Left ventricle myocardium superior (tissue), 1 donor: ENCODE measurements at places on chromosomes 16 and 17.
A peak's percentile ranks its signal among the peaks of the same experiment; 100 is the strongest.

DNA sequence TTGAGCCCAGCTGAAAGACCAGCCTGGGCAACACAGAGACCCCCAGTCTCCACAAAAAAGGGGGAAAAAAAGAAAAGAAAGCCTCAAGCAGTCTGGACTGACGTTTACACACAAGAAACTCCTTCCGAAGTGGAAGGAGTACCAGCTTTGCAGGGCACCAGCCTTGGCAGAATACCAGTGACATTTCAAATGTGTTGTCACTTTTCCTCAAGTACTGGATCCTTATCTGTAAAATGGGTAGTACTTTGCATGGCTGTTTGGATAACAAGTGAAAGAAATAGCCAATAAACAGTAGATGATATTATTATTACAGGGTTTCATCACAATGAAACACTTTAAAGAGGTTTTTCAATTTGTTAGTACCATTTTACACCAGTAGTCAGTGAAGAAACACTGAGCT is 14.2 kb downstream of the YWHAE start:
- DNase-seq, result no peak

DNA sequence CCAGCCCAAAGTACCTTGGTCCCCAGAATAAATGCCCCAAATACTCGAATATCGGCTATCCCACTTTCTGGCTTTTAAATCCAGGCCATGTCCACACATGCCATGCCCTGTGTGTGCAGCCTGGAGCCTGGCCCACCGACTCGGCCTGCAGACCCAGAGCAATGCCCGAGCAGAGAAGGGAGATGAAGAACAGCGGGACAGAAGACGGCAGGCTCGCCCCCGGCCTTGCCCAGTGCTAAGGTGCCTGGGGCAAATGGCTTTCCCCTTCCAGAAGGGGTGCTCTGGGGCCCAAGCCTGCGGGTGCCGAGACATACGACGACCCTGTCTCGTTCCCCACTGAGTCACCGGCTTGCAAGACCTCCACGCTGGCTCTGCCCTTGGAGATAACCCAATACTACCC is 8.0 kb downstream of the CLUH start:
- DNase-seq, result no peak

DNA sequence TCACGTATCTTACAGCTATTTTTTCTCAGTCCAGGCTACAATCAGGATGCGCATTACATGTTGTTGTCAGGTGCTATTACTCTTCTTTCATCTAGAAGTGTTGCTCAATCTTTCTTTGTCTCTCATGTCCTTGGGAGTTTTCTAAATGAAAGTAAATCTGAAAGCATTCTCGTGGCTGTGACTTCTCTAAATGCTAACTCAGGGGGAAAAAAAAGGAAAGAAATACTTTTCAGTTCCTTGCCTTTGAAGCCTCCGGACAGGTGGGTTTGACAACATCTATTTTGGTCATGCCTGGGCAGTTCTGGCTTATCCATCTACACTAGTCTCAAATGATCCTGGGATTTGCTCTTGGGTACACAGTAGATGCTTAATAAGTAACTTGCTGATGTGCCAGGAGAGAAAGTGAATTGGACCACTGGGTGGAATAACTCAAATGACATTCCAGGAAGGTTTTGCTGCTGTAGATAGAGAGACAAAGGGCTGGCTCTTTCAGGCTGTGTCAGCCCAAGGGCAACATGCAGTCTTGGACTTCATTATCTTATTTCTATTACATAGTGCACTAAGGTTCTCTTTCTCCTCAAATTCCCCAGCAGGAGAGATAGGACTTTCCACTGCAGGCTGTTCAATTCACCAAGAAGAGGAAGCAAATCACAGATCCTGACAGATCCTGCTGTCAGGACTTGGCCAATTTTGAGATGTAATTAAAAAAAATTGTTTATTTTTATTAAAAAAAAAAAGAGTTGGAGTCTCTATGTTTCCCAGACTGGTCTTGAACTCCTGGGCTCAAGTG is 63.6 kb upstream of the NFAT5 start:
- DNase-seq, result no peak

GRCh38 chr17:76000016-76000754 is 470 bp upstream of the CDK3 start:
- DNase-seq, result peak; percentile 55

GRCh38 chr16:68331879-68332410 is 21.1 kb downstream of the PRMT7 start:
- DNase-seq, result no peak

DNA sequence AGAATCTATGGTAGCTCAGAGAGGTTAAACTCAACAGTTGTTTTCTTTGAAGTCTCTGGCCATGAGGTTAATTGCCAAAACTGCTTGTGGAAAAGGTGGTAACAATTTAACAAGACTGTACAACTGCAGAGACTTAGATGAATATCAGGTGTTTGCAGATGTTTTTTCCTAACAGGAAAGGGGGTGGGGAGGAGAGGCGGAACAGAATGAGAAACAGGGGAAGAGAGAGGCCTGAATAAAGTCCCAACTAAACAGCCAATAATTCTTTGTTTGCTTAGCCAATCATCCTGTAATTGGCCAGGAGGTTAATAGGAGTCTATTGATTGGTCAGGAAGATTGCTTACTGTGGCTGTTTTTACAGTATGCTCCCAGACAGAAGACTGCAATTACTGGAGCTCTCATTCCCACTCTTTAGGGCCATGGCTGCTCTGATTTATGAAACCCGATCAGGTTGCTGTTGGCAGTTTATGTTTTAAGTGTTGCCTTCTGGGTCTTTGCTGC is 249.7 kb upstream of the TBX2 start:
- DNase-seq, result no peak

DNA sequence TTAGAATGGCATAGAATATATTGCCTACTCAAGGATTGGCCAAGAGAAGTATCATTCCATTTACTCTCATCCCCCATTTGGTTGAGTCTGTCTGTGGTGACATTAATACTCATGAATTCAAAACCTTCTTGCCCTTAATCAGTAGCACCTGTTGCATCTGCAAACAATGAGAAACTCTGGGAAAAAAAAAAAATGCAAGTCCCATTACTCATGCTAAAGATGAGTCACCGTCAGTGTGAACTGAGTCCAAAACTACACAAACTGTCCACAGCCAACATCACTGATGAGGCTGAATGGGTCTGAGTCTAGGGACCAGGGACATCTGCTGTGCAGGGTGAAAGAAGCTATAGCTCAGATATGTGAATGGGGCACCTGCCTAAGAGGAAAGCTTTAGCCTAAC is 96.9 kb upstream of the ADAMTS18 start:
- no peak for DNase-seq

- DNase-seq, result no peak
These were observed 17.2 kb downstream of the ST3GAL2 start for GRCh38 chr16:70421473-70422311.

- no peak for DNase-seq
These were observed 32.4 kb upstream of the POLR3E start for GRCh38 chr16:22264786-22265185.

DNA sequence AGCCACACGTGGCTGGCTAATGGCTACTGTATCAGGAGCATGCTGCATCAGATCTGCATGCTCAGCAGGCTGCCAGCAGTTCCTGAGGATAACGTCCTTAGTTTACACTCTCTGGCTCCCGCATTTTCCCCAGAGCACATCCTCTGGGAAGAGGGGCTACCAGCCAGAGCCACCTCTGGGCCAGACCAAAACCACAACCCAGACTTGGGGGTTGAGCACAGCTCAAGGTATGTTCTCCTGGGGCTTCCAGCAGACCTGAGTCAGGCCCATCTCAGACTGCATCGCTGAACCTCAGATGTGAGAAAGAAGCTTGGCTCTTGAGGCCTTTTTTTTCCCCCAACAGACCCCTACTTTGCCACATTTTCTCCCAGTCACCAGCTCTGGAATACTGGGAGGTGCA is 23.7 kb upstream of the WSCD1 start:
- no peak for DNase-seq

GRCh38 chr16:51057102-51057793 is 93.8 kb downstream of the SALL1 start:
- no peak for DNase-seq

DNA sequence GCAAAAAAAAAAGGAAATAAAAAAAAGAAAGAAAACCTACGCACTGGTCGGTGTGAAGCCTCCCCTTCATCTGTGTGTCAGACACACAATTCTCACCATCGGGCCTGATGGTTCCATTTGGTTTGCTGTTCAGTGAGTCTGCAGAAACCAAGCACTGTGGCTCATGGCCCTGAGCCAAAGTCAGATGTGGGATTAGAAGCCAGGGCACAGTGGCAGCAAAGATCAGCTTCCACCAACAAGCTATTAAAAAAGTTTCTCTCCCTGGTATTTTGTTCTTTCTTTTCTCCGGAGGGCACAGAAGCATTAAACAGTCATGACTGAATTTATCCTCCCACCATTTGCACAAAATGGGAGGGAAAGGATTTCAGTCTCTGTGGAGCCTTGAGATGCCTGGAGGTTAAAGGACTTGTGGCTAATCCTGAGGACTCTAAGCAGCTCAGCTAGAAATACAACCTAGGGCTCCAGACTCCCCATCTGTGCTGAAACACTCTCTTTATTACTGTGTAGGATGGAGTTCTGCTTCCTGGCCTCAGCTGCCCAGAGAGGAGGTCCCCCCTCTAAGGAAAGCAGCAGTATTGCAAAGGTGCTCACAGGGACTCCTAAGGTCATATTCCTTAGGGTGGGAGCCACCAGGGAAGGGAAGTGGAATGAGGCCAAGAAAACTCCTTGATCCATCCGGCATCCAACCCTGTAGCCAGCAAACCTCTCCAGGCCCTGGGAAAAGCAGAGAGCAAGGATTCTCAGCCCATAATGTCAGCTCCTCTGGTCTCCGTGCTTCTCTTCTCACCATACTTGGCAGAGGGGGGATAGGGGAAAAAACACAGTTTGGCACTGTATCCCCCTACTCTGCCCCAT is 28.2 kb downstream of the SLC39A11 start:
- DNase-seq, result no peak

DNA sequence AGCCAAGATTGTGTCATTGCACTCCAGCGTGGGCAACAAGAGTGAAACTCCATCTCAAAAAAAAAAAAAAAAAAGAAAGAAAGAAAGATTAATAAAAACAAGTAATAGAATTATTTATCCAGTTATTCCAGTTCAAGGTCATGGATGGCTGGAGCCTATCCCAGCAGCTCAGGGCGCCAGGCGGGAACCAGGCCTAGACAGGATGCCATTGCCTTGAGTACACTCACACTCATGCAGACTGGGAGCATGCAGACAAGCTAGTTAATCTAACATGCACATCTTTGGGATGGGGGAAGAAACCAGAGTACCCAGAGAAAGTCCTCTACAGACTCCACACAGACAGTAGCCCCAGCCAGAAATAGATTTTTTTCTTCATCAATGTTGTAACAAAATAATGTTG is 17.9 kb downstream of the PDP2 start:
- peak; percentile 72 for DNase-seq

GRCh38 chr17:15231851-15232516 is 33.1 kb downstream of the PMP22 start:
- no peak for DNase-seq

- no peak for DNase-seq
These were observed 51.4 kb upstream of the SLC25A19 start for GRCh38 chr17:75340631-75341030.

DNA sequence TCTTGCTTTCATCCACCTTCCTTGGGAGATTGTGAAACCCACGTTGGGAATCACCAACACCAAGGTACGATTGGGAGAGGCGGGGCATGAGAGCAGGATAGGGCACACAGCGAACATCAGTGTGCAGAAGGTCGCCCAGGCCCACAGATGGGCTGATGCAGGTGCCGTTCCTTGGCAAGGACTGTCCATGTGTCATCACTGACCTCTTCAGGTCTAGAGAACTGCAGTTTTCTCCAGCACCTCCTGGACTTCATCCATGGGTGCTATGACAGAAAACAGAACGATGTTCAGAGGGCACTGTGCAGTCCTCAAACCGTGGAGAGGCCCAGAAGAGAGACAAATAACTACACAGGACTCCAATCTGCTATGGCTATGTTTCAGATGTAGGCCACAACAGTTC is 23.9 kb upstream of the TAT start:
- no peak for DNase-seq

DNA sequence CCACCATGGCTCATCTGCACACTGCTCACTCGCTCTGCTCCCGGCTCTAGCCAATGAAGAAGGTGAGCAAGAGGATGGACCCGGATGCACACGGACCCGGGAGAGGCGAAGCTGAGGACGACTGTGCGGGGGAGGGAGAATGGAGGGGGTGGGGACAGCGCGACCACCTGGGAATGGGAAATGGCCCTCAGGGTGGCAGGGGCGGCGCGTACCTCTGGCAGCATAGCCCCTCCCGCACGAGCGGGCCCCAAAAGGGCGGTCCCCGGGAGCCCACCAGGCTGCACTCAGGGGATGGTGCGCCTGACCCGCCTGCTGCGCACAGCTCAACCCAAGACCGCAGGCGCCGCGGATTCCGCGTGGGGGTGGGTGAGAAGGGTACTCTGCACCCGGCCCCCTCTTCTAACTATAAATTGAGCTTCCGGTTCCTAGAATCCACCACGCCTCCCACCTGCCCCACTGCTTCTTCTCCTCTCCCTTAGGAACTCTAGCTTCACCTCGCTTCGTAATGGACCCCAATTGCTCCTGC is 6.1 kb downstream of the MT1H start:
- DNase-seq, result no peak

GRCh38 chr16:82062645-82063058 is 27.6 kb downstream of the HSD17B2 start:
- DNase-seq, result no peak

DNA sequence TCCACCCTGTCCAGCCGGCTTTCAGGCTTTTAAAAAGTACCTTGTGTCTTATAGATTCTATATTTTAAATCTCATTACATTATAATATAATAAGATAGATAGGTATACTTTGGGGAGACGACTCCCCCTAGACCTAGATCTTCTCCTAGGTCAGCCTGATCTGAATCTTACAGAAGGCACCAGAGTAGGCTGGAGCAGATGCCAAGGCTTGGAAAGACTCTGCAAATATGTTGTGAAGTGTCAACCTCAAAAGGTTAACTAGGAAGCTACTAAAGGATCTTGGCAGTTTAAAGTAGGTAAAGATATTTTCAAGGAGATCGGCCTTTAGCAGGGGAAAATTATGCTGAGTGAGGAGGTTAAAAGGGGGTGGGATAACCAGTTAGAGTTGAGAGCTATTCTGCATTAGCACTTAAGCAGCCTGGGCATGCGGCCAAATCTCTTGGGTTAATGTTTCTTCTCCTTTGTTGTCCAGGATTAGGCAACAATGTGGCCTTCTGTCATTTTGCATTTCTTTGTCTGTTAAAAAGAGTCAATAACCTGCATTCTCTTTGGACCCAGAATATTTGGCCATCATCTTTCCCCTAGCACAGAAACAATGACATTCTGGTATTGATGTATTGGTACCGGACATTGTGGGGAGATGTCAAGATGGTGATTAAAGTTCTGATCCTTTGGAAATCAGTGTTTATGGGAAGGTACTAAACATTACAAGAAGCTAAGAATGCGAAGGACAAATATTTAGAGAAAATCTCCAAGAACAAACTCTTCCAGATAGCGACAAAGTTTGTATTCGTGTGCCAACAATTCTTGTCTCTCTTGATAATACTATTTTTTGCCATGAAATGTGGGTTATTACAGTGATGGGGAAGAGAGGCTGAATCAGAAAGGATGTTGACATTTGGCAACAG is 51.2 kb upstream of the DHX40 start:
- peak; percentile 89 for DNase-seq

GRCh38 chr17:75668489-75668888 is 1.4 kb downstream of the SAP30BP start:
- DNase-seq, result no peak
